ENCODE measurements at places on chromosomes 11 and 22.

DNA sequence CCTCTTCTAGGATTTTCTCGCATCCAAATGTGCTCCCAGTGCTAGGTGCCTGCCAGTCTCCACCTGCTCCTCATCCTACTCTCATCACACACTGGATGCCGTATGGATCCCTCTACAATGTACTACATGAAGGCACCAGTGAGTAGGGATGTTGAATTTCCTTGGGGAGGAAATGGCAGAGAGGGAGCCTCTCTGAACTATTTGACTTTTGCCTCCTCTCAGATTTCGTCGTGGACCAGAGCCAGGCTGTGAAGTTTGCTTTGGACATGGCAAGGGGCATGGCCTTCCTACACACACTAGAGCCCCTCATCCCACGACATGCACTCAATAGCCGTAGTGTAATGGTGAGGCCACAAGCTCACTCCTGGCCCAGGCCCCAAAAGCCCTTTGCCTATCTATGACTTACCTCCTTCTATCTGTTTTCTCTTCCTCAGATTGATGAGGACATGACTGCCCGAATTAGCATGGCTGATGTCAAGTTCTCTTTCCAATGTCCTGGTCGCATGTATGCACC, 2.5 kb downstream of the TAF10 start:
- peaks cover 23% of the 10 kb centered on the region for H3K36me3 ChIP-seq
- peaks cover 25% of the 10 kb centered on the region for H3K4me1 ChIP-seq
- DNase-seq, result no peak
- no peaks in the 10 kb centered on the region for H3K27me3 ChIP-seq

- no peak for DNase-seq
- peaks cover 12% of the 10 kb centered on the region for H3K4me1 ChIP-seq
- H3K36me3 ChIP-seq, result peaks cover 1% of the 10 kb centered on the region
- H3K4me3 ChIP-seq, result no peak overlapping the region
These were observed 18.2 kb downstream of the RTN4R start for GRCh38 chr22:20249797-20250354.

DNA sequence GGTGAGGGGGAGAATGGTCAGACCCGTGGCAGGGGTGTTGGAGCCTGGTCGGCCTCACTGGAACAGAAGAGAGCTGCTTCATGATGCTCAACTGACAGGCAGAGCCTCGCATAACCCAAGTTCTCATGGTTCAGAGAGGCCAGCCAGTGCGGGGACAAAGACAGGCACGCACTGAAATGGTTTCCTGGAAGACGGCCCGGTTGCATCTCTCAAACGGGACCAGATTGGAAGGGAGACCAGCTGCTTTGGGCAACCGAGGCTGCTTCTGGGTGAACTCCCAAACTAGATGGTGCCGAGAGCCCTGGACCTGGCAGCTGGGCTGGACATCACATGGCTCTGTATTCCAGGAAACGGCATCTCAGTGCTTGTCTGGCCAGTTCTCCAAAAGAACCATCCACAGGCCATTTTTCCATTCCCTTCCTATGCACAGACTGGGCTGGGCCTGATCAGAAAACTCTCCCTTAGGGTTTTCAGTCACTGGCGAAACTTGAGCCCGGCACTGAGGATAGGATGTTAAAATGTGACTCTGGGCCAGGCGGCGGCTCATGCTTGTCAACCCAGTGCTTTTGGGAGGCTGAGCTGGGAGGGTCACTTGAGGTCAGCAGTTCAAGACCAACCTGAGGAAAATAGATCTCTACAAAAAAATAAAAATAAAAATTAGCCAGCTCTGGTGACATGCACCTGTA, 80.1 kb upstream of the PRODH start:
- no peak overlapping the region for H3K4me3 ChIP-seq
- no peak overlapping the region for H3K27ac ChIP-seq
- no peak for DNase-seq
- peaks cover 39% of the 10 kb centered on the region for H3K27me3 ChIP-seq
- no peaks in the 10 kb centered on the region for H3K4me1 ChIP-seq

- no peaks in the 10 kb centered on the region for H3K27me3 ChIP-seq
- H3K27ac ChIP-seq, result peak overlapping the region; percentile 46
- peak overlapping the region; percentile 76 for H3K4me3 ChIP-seq
- peaks cover 41% of the 10 kb centered on the region for H3K4me1 ChIP-seq
These were observed 1.6 kb downstream of the PDXP start for GRCh38 chr22:37659897-37660708.

GRCh38 chr11:34451053-34451452, 12.3 kb downstream of the CAT start:
- no peak overlapping the region for H3K4me3 ChIP-seq
- H3K27me3 ChIP-seq, result no peaks in the 10 kb centered on the region
- peaks cover 25% of the 10 kb centered on the region for H3K36me3 ChIP-seq
- H3K27ac ChIP-seq, result no peak overlapping the region

GRCh38 chr11:20250644-20251247, 90.5 kb upstream of the DBX1 start:
- no peaks in the 10 kb centered on the region for H3K36me3 ChIP-seq
- no peak overlapping the region for H3K27ac ChIP-seq
- H3K4me1 ChIP-seq, result no peaks in the 10 kb centered on the region
- H3K4me3 ChIP-seq, result no peak overlapping the region
- peaks cover 40% of the 10 kb centered on the region for H3K27me3 ChIP-seq

- no peak for DNase-seq
- peaks cover 57% of the 10 kb centered on the region for H3K36me3 ChIP-seq
- peak overlapping the region; percentile 86 for H3K27ac ChIP-seq
- no peaks in the 10 kb centered on the region for H3K27me3 ChIP-seq
- H3K4me1 ChIP-seq, result peaks cover 98% of the 10 kb centered on the region
These were observed 19.1 kb downstream of the CD44 start for GRCh38 chr11:35157814-35158700.

- H3K4me3 ChIP-seq, result no peak overlapping the region
- H3K27ac ChIP-seq, result no peak overlapping the region
- no peak for DNase-seq
- H3K27me3 ChIP-seq, result peaks cover 46% of the 10 kb centered on the region
- H3K4me1 ChIP-seq, result no peaks in the 10 kb centered on the region
These were observed 4.8 kb upstream of the NNMT start for GRCh38 chr11:114291381-114291780.

DNA sequence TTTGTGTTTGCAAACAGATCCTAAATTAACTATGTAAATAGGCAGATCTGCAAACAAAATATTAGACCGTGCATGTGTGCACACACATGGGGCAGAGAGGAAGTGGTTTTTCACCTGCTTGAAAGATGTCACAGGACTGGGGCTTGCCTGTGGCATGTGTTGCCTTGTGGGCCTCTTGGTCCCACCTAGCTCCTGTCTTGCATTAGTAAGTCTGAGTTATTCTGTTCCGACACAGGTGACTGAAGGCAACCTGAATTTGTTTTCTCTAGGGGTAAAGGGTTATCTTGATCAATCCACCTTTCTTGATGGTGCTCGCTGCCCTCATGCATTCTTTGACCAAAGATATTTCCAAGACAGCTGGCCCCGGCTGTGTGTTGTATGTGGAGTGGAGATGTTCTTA, 667.5 kb downstream of the NTM start:
- no peak for DNase-seq
- no peaks in the 10 kb centered on the region for H3K27me3 ChIP-seq
- no peak overlapping the region for H3K4me3 ChIP-seq
- H3K27ac ChIP-seq, result no peak overlapping the region
- H3K36me3 ChIP-seq, result no peaks in the 10 kb centered on the region
- H3K4me1 ChIP-seq, result no peaks in the 10 kb centered on the region
